Central memory CD8-positive, alpha-beta T cell (primary cell): ENCODE measurements at places on chromosomes 4 and X.

GRCh38 chr4:129223945-129224344, 128.0 kb downstream of the C4orf33 start:
- DNase-seq: no peak

DNA sequence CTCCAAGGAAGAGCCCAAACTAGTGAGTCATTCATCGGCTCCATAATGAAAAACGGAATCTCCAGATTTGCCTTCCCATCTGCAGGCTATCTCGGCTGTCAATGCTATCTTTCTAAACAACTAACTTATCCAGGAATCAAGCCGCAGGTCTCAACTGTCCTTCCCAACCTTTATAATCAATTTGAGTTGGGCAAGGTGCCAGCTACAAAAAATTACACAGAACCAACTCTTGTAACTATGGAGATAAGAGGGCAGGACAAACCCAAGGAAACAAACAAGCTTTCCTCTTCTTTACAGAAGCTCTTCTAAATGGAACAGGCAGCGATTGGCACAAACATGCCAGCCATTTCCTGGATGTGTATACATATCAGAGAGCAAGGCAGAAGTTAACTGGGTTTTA, 61.2 kb upstream of the RAI2 start:
- no peak for DNase-seq

- no peak for DNase-seq
Observed at GRCh38 chrX:115018040-115018647, 728 bp upstream of the IL13RA2 start.

DNA sequence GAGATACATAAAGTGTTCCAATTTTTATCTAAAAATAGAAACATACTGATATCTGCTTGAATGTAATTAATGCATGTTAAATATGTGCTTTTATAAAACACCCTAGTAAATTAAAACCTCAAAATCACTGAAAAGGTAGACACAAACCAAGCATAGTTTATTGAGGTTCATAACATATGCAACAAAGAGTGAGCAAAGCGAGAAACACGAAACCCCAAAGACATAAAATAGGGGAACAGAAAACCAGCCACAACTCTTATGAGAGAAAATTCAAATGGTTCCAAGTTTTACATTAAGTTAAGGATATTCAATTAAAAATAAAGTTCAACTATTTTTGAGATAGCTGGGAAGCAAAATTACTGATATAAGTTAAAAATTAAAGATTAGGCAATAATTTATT, 336.4 kb upstream of the AGA start:
- no peak for DNase-seq

DNA sequence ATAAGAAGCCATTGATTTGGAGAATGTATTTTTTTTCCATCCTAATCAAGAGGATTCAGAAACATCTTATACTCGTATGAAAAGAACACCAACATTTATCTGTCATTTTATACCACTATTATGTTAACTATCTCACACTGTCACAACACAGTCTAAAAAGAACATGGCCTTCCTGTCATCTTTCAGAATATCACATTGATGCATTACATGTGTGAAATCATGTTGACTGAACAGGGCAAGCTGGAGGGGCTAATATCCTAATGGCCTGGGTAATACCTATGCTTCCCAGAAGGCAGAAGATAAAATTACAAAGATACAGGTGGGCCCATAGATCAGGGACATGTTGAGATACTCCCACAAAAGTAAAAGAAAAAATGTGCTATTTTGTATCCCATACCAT, 611.7 kb downstream of the STIM2 start:
- no peak for DNase-seq

- no peak for DNase-seq
Observed at GRCh38 chr4:88240297-88240714, 44.1 kb downstream of the PPM1K start.

- DNase-seq: no peak
Observed at GRCh38 chr4:106358899-106359298, 9.7 kb downstream of the GIMD1 start.

DNA sequence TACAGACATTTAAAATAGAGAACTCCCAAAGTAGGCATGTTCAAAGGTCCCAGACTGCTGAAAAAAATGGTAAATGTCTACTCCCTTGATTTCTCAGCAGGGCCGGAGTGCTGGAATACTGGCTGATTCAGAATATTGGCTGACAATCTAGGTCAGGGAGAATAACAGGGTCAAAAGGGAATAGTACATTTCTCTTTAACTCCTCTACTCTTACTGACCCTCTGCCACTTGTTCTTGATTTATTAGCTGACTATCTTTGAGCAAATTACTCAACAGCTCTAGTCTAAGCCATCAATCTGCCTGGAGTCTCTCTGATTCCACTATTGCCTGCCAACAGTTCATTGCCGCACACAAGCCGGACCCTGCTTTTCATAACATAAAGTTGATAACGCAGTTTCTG, 19.7 kb upstream of the NWD2 start:
- DNase-seq: no peak

GRCh38 chrX:132592880-132593279, 104.0 kb upstream of the MBNL3 start:
- DNase-seq: no peak

- no peak for DNase-seq
Observed at GRCh38 chr4:9885958-9886357, 104.5 kb downstream of the DRD5 start.

DNA sequence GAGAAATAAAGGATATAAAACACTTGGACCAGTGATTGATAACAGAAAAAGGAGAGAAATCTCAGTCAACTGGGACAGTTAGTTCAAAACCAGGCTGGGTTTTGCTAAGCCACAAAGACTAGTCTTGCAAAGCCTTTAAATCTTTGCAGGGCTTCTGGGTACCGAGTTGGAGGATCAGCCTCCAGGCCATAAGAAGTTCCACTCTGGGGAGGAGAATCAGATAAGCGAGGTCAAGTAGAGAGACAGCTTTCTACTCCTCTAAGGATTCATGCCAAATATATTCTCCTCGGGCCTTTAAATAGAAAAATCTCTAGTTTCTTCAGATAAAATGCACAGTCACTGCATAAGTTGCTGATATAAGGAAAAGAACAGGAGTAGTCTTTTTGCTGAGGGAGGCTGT, 92.7 kb downstream of the MFAP3L start:
- no peak for DNase-seq

GRCh38 chr4:1871471-1872021, 353 bp downstream of the NSD2 start:
- no peak for DNase-seq

GRCh38 chr4:56147371-56147770, 198.6 kb downstream of the CEP135 start:
- DNase-seq: no peak

- no peak for DNase-seq
Observed at GRCh38 chr4:149345424-149345823, 470.2 kb downstream of the IQCM start.

GRCh38 chr4:10688846-10689245, 4.3 kb upstream of the CLNK start:
- DNase-seq: no peak

GRCh38 chr4:11051181-11051580, 366.6 kb upstream of the CLNK start:
- no peak for DNase-seq

- DNase-seq: no peak
Observed at GRCh38 chr4:154376486-154376885, 115.1 kb downstream of the DCHS2 start.

- no peak for DNase-seq
Observed at GRCh38 chr4:71446479-71447081, 107.8 kb downstream of the SLC4A4 start.

- no peak for DNase-seq
Observed at GRCh38 chrX:13220916-13221315, 98.9 kb downstream of the ATXN3L start.

GRCh38 chr4:83125738-83126141, 11.2 kb upstream of the PLAC8 start:
- peak; percentile 38 for DNase-seq

DNA sequence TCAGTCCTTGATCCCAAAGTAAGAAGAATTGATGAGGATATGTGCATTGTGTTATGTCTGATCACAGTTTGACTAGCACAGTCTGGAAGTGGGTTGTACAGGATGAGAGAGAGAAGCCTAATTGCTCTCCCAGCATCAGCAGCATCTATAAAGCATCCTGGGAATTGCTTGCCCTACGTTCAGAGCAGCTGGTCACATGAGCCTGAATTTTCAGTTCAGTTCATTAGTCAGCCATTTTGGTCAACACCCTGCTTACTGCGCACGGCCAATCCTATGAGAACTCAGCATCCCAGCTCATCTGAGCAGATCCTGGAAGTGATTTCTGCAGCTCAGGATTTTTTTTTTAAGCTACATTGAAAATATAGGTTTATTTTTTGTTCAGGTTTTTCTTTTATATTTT, at the start of gene RUFY3:
RUFY3 (plus strand) TSS at position 218 of the 400 bp plus-strand sequence. CDS start 610 bp downstream, outside the sequence.
- no peak for DNase-seq

GRCh38 chr4:6076391-6076790, 58.2 kb upstream of the C4orf50 start:
- DNase-seq: no peak

DNA sequence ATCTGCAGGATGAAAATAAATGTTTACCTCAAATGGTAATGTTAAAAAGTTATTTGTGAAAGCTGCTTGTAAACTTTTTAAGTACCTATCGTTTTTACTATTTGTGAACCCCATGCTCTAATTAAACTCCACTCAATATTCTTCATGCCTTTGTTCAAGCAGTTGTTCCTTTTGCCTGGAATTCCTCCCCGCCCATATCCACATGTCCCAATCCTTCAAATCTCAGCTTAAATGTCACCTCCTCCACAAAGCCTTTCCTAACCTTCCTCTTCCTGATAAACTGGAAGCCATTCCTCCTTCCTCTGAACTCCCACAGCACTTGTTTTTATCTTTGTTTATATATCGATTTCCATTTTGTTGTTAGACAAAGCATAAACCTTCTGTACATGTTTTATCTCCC, 2.4 kb downstream of the MORC4 start:
- no peak for DNase-seq

DNA sequence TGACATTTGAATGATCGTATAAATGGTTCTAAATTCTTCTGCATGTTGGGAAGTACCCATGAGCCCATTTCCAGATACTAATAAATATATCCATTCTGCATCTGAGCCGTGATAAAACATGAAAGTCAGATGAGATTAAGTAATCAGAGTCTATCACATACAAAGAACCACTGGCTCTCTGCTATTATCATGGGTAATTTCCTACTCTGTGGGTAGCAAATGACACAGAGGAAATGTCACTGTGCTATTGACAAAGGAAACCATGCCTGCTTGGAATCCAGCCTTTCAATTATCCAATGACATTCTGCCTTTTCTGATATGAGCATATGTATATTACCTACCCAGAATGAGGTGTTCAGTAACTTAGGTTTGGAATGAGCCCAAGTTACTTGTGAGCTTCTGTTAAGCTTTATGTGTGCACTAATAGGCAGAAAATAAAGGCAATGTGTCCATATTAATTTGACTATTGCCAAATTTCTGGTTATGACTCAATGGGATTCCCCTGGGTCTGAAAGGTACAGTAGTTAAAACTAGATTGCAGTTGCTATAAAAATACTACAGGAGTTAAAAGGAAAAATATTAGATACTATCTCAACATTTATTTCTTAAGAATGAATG, 238.7 kb upstream of the KCNIP4 start:
- no peak for DNase-seq

DNA sequence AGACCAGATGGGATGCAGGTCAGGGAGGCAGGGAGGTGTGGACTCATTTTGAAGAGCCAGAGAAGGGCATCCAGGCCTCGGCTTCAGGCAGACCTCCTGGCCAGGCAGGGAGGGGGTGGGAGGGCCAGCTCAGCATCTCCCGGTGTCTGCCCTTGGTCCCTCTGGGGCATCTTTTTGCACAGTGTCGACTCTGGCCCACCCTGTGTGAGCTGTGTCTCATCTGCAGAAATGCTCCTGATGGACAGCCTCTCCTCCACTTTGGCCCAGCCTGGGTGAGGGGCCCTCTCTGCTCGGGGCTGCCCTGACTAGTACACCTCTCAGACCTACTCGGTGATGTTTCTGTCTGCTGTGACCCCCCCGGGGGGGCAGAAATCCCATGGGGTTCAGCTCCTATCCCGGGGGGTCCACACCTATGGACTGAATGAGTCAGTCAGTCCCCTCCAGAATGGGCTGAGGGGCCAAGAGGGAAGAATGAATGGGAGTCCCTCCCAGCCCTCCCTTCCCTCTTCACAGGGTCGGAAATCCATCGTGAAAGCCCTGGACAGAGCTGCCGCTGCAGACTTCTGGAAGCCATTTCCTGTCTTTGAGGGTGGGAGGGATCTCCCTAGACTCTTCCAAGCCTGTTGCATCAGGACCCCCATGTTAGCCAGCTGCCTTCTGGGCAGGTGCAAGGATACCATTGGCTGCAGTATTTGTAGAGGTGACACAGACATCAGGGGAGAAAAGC, 196.7 kb upstream of the PSAPL1 start:
- DNase-seq: no peak

DNA sequence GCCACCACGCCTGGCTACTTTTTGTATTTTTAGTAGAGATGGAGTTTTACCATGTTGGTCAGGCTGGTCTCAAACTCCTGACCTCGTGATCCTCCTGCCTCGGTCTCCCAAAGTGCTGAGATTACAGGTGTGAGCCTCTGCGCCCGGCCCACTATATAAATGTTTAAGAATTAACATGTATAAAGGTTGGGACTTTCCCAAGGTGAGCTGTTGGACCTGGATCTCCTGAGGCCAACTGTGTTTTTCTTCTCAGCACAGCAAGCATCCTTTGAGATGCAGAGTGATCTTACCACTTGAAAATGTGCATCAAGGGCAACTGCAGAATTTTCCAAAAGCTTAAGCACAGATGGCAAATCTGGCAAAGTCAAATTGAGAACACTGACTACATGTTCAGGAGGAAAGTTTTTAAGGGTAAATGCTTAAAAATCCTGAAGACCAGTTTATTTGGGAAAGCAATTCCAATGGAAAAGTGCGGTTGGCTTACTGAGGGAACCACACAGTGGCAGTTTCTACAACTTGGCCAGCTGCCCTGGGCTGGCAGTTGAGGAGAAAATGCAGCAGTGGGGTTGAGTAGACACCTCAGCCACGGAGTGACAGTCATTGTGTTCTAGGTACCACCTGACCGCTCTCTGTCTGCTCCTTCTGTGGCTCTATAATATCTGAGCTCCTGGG, 168.9 kb downstream of the CBR4 start:
- DNase-seq: no peak

DNA sequence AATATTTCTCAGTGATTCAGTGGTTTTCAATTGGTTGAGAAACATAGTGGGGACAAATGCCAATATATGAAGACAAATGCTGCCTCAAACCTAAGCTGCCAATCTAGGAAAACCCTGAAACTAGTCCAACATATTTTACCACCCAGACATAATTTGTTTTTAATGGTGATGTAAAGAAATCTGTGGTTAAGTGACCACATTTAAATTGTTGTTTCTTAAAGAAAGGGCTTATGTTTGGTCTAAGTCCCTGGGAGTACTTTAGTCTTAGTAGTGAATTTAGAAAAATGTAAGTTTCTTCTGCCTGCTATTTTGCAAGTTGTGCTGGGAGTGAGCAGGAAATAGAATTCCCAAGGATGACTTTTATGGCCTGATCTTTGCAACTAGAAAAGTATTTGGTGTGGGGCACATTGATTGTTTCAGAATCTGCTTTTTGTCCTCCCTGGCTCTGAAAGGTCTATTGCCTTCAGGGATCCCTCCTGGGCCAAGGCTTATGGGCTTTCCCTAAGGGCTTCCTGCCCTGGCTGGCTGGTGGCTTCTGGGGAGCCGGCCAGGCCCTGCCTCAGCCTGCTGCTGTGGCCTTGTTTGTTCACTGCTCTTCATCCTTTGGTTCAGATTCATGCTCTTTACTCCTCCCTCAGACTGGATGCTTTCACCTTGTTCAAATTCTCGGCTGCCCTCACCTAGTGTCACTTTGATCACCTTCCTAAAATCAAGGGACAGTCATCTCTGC, 169.8 kb upstream of the JADE1 start:
- no peak for DNase-seq
